ENCODE measurements at places on chromosomes 12 and 14.

DNA sequence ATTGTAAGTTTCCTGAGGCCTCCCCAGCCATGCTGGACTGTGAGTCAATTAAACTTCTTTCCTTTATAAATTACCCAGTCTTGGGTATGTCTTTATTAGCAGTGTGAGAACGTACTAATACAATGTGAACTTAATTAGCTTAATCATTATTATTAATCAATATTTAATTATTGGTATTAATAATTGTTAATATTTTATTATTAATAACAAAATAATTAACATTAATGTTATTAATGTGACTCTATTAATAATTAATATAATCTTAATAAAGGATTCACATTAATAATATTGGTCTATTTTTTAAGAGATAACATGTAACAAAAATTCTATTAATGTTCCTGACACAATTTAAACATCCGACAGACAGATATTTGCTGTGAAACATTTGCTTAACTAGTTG, 164.9 kb upstream of the ATF7IP start:
- no peak for DNase-seq

DNA sequence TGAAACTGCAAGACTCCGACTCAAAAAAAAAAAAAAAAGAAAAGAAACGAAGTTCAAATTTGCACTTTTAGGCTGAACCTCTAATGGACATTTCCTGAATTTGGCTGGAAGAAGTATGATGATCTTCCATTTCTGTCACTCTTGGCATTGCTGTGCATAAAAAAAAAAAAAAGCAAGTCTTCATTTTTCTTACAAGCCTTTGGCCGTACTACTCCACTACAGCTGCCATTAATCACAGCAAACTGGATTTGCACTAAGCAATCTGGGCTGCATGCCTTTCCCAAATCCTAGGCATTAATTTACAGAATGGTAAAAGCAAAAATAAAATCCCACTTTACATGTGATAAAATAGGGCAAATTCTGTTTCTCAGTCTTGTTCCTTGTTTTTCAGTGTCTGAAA, 7.1 kb downstream of the CSRP2 start:
- DNase-seq: no peak

- no peak for DNase-seq
Measured at GRCh38 chr14:74516451-74517160, 23.0 kb downstream of the ISCA2 start.

DNA sequence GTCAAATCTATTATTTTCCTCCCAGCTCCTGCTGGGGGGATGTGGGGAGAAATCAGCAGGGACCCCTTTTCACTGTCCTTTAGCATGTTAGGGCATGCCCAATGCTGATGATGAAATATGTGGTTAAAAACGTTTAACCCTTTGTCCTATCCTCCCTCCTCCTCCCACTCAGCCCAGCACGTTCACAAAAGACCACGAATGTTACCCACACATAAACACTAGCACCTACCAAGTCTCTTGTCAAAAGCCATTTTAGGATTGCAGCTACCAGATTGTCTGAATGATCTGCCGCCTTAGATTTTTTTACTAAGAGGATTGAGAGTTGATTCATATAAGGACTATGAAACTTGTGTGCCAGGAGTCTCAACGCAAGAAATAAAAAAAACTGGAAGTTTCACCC, 70.4 kb downstream of the TBK1 start:
- no peak for DNase-seq

- no peak for DNase-seq
Measured at GRCh38 chr14:83463500-83464098, 1929.9 kb upstream of the SEL1L start.

- DNase-seq: no peak
Measured at GRCh38 chr12:107669946-107670345, 15.7 kb upstream of the PWP1 start.

DNA sequence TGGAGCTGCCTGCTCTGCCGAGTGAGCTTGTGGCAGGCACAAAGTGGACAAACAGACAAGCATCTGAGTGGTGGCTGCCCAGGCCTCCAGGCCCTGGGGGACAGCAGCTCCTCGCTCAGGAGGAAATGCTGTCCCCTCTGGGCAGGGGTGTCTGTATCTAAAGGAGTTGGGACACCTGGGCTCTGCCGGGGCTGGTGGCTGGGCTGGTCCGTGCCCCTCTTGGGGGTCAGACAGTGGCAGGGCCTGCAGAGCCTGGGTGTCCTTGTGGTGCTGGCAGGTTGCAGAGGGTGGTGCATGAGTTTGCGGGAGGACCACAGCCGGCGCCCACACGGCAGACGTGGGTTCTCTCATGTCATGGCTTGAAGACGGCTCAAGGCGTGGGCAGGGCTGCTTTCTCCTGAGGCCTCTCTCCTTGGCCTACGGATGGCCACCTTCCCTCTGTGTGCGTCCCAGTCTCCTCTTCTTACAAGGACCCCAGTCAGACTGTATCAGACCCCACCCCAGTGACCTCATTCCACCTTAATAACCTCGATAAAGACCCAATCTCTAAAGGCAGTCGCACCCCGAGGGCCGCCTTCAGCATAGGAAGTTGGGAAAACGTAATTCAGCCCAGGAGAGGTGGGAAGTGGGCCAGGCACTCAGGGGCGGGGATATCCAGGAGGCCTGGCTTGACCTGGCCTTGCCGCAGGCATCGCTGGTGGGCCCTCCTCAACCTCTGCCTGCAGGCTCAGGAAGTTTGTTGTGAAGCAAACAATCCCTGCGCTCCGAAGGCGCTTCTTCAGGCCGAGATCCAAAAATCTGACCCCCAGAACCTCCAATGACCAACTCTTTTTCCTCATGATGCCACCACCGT, 110.0 kb downstream of the KIF26A start:
- no peak for DNase-seq

GRCh38 chr12:65152012-65152411, 17.4 kb upstream of the LEMD3 start:
- no peak for DNase-seq

DNA sequence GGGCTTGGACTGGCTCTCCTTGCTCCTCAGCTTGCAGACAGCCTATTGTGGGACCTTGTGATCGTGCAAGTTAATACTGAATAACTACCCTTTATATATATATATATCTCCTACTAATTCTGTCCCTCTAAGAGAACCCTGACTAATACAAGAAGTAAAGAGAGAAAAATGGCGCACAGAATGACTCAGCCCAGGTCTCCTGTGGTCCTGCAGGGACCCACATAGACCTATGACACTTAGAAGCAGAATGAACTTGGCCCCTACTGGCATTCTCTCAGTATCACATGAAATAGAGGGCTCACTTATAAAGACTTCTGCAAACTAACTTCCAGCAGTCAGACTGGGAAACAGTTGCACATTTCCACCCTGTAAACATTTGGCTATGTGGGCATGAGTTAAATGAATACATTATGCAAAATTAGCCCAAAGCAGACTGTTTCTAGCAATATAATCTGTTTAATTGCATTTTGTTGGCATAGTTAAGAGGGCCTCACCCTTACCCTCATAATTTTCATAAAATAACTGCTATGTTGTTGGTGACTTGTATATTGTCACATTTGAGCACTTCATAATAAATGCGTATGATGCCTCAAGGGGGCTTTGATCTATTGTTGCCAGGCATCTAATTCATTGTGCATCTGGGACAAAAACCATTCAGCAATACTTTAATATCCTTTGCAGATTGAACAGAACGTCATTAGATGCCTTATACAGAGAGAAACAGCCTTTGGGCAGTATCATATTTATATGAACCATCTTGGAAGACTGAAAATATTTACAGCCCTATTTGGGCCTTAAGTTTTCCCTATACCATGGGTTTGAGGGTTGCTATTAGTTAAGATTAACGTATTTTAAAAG, 349.7 kb upstream of the DIO2 start:
- no peak for DNase-seq

DNA sequence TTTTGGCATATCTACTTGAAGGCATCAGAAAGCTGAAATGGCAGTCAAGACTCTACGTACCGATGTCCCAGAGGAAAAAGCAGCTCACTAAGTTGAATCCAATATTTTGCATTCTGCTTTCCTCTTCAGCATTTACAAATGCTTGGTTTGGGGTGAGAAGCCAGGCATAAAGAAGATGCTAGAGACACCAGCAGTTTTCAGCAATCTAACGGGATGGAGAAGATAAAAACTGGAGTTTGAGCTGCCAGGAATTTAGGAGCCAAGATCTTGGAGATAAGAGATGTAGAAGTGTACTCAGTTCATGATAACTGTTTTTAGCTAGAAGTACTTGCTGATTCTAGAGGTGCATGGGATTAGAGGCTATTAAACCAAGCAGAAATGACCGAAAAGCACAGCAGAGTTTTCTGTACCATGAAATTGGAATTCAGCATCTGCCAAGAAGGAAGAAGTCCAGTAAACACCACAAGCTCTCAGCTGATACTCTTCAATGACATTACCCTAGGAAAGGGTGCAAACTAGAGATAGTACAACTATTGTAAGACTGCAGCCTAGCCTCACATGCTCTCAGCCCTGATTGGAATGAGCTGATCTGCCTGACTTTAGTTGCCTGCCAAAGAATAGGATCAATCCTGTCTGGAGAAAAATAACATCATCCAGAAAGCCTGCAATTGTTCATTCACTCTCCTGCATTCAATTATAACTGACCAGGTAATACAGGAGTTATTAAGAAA, 7.4 kb upstream of the ALDH1L2 start:
- DNase-seq: no peak

GRCh38 chr14:61444215-61444768, 122.9 kb downstream of the PRKCH start:
- DNase-seq: peak; percentile 64

DNA sequence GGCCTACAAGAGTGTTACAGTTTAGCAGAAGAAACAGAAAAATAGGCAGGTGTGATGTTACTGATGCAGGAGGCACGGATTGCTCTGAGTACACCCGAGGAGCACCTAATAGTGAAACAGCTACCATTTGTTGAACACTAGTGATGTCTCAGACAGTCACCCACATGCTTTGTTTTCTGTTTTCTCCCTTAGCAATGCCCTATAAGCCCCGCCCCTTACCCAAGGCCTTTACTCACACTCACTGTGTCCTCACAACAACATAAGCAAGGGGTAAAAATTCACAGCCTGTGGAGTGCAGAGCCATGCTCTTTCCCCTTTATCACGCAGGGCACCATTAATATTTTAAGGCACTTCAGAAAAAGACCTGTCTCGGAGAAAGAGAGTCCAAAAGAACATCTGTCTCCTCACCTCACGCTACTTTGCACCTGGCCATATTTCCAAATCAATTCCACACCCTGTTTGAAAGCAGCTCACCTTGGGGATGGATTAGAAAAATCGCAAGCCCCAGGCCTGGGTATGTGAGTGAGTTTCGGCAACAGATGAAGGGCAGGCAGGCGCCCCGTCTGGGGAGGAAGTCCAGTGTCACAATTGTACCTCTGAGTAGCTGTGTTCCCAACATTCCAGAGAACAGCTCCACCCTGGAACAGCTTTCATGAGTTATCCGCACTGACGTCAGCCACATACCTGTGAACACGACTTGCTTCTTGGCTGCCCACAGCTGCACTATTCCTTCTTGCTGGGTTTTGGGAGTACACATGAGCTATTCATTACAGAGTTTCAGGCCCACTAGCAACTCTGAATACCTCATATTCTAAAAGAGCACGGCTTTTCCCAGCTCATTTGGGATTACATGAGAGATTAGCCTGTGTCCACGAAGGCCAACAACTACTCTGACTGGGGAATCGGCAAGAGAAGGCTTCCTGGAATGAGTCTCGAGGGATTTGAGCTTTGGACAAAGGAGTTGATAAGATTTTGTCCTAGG, 26.0 kb downstream of the MAPK1IP1L start:
- DNase-seq: peak; percentile 48

DNA sequence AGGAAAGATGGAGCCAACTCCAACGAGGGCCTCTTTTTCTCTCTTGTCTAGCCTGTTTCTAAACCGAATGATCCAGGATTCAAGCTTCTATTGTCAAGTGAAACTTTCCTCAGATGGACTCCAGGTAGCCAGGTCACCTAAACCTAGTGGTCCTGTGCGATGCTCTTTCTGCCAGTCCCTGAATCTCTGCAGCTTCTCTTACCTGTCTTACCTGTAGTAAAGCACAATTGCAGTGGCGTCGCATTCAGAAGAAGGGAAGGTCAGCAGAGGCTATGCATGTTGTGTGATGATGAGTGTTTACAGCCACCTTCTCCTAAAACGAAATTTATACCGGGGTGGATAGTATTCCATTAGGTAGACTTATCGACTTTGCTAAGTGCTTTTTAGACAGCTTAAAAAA, 47.4 kb upstream of the TRAF3 start:
- DNase-seq: no peak

- no peak for DNase-seq
Measured at GRCh38 chr12:65495233-65495632, 216.8 kb downstream of the MSRB3 start.

DNA sequence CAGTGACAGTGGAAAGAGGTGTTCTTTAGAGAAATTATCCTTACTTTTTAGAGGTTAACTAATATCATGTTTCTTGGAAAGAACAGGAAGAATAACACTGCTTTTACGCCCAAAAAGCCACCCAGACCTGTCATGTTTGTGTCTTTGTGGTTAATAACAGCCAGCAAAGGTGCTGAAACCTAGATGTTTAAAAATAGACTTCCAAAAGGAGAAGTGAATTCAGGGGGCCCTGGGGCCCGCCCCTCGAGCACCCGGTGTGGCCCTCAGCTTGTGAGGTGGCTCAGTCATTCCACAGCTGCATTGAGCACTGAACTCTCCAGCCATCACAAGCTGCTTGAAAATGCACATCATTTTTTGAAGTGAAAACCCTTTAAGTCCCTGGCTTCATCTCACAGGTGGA, 20.8 kb upstream of the AMN start:
- DNase-seq: no peak

- no peak for DNase-seq
Measured at GRCh38 chr12:76074701-76075336, 9.7 kb downstream of the NAP1L1 start.

- no peak for DNase-seq
Measured at GRCh38 chr14:55838529-55839052, 258.6 kb downstream of the KTN1 start.
